ENCODE measurements at places on chromosomes 12 and 14.
A peak's percentile ranks its signal among the peaks of the same experiment; 100 is the strongest.

DNA sequence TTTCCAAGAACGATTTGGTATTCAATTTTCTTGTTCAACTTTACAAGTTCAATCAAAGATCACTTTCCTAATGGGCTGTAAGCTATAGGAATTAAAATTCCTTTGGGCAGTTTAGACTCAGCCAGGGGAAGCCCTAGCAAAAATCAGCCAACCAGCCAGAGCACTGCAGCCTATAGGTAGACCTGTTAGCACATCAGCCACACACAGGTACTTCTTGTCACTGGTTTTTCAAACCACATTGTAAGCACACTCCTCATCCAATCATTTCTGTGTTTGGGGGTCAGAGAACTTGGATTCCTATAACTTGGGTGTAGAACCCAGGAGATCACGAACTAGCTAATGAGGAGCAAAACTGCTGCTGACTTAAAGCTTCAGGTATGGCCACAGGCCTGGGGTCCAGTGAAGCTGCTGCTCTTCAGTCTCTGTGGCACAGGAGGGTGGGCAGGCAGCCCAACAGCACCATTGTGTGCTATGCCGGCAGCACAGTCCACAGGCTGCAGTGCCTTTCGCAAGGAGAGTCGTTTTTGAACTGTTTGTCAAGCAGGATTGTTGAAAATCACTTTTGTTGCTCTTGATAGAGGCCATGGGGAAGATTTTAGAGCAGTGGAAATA is 87.3 kb upstream of the RFX4 start:
- DNase-seq, result no peak

DNA sequence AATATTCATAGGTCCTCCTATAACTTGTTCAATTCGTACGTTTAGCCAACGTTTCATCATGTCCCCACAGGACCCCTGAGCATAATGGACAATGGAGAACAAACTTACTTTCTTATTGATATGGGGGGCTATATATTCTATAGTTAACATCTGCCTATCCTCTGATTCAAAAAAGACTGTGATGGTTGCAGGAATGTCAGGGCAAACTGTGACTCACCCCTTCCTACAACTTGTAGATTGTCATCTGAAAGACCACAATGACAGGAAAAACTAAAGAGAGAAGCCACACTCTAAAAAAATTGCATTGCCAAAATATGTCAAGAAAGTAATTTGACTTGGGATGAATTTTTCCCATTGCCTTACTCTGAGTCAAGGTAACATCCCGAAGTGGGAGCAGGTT is 50.8 kb downstream of the CATSPERB start:
- no peak for DNase-seq

DNA sequence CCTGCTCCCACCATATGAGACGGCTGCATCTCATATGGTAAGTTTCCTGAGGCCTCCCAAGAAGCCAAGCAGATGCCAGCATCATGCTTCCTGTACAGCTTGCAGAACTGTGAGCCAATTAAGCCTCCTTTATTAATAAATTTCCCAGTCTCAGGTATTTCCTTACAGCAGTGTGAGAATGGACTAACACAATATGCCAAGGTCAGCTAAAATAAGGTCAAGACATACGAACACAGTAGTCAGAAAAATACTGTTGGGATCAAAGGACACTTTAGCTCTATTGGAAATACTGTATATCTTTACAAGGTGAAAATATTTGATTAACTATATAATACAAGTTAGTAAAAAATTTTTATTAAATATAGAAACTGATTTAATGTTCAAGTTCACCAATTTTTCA is 28.8 kb downstream of the SEL1L start:
- no peak for DNase-seq

GRCh38 chr14:68274725-68275124 is 455.1 kb downstream of the RAD51B start:
- no peak for DNase-seq

DNA sequence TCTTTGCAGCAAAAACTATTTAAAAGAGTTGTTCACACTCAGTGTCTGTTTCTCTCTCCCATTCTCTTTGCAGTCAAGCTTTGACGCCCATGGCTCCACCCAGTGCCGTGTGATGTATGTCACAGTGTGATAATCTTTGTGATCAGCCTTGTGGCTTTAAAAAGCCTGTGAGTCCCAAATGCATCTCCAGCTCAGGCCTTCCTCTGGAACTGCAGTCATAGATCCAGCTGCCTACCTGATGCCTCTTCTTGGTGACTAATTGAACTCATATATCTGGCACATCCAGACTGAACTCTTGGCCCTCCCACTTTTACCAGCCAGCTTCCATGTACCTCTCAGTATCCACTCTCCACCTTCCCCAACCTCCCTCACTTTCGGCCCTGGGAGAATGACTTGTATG is 182.8 kb upstream of the ARHGAP5 start:
- no peak for DNase-seq

- DNase-seq, result no peak
Observed at GRCh38 chr12:101414533-101415119, 7.1 kb upstream of the ARL1 start.

DNA sequence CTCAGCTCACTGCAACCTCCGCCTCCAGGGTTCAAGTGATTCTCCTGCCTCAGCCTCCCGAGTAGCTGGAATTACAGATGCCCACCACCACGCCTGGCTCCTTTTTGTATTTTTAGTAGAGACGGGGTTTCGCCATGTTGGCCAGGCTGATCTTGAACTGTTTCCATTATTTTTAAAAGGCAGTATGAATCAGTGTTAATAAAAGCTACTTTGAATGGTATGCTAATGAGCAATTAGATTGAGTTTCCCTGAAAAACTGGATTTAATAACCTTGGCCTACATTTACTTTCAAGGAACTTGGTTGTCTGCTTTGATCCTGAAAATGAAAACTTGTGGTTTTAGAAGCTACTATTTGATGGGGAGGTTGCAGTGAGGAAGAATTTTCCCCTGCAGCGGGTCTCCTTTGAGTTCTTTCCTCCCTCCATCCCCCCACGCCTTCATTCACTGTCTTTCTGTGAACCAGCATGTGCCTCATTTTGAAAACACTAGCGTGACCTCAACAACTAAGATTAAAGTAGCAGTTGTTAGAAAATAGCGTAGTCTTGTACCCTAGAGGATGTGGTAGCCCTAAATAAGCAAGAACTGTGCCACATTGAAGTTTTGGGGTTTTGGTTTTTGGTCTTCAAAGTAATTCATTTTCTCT is 17.8 kb upstream of the RPS6KA5 start:
- DNase-seq, result peak; percentile 12

DNA sequence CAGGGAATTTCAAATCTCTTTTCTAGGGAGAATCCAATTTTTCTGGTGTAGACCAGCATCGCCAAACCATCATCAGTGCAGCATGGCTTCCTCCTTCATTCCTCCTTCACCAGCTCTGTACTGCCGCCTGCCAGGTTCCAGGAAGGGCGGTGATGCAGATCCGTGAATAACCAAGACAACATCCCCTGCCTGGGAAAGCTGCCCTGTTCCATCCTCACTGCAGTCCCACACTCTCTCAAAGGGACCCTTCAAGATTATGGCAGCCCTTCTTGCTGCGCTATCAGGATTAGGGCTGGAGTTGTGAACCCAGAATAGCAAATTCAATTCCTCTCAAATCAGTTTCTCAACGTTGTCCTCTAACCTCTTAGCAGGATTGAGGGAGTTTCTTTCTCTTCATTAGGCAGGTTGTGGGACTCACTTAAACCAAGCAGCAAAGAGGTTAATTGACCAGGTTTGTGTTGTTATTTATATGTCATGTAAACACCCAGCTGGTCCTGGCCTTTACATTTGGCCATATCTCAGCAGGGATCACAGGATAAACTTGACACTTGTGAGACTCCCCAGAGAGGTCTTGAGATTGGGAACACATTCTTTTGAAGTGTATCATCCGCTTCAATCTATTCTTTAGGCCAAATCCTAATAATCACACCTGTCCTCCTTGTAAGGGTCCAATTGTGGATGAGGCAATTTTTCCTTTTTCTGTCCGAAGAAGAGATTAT is 26.2 kb downstream of the TMEM30B start:
- DNase-seq, result no peak

DNA sequence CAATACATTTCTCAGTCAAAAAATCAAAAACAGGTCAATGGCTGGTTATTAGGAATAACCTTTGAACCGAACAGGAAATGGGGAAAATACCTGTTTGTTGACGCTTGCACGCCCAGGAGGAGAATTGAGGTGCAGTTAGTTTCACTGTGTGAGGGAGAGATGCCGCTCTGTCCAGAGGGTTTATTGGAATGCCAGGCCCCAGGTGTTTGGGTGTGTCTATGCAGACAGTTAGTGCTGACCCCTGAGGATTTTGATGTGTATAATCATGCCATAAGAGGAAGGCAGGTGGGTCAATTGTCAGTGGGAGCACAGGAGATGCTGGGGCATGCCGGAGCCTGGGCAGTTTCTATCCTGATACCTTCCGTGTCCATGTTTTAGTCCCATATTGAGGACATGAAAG is 100.8 kb upstream of the DIO3 start:
- no peak for DNase-seq

DNA sequence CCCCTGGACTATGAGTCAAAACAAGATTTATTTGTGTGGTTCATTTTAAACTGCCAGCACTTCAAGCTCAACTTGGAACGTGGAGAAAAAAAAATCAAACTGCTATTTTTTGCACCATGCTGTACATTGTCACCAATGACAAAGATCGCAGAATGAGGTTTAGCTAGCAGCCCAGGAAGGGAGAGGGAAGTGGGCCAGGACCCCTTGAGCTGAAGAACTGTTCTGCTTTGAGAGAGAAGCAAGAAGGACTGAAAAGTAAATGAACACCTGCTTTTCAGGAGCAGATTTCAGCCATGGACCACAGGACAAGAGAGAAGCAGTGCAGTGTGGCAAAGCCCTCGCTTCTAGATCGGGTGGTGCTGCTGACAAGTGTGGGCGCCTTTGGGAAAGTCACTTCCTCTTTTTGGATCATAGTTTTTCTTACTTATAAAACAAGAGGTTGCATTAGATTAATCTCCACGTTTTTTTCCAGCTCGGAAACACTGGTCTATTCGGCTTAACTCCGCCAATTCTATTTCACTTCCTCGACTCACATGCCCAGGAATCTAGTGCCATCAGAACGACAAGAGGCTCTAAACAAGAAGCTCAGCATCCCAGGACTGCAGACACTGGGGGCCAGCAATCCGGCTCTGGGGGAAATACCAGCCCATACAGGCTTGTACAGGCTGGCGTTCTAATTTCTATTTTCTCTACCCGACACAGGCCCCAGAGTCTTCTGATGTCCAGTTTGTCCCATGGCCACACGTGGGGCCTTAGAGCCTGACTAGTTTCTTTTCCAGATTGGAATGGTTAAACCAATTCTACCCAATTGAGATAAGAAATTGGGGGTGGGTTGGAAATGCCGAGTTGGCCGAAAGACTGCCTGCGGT is 129.9 kb downstream of the CRACR2A start:
- no peak for DNase-seq

DNA sequence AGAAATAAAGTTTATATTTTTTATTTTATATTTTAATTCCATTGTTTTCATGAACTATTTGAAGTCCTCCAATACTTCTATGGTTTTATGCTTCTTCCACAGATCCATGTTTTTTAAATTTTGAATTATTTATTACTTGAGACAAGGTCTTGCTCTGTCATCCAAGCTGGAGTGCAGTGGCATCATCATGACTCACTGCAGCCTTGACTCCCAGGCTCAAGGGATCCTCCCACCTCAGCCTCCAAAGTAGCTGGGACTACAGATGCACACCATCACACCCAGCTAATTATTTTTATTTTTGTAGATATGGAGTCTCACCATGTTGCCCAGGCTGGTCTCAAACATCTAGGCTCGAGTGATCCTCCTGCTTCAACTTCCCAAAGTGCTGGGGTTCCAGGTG is 28.8 kb upstream of the DLGAP5 start:
- DNase-seq, result no peak

- DNase-seq, result no peak
Observed at GRCh38 chr12:17579205-17580026, 510.6 kb downstream of the RERGL start.

DNA sequence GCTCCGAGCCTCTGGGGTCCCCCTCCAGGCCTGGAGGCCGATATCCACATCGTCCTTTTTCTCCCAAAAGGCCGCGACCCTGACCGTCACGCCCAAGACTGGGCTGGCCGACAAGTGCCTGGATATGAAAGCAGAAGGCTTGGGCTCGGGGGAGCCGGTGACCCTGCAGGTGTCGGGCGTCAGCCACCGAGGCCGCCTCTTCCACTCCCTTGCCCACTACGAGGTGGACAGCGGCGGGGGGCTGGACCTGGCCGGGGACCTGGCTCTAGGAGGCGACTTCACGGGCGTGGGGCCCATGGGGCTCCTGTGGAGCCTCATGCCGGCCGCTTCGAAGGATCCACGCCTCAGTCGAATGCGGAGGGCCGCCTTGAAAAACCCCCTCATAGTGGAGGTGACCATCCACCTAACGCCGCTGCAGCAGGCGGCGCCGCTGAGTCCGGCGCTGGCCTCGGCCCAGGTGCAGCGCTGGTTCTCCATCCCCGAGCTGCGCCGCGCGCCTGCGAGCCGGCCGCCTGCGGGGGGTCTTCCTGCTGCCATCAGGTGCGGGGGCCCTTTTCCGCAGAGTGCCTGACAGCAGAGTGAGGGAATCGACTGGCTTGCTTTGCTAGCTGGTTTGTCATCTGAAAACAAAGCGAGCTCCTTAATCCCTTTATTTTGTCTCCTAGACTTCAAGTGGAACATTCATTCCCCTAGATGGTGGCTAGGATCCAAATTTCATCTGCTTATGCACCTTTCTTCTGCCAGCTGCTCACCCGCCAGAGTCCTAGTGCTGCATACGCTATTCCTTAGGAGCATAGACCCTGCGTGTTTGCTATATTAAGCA is 10.6 kb upstream of the DNAL1 start:
- no peak for DNase-seq

DNA sequence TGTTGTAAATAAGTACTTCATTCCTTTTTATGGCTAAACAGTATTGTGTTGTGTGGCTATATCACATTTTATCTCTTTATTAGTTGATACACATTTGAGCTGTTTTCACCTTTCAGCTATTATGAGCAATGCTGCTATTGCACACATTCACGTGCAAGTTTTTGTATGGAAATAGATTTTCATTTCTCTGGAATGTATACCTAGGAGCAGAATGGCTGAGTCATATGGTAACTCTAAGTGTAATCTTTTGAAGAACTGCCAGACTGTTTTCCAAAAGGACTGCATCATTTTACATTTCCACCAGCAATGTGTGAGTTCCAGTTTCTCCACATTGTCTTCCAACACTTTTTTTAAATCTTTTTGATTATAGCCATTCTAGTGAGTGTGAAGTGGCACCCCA is 134.0 kb downstream of the SRGAP1 start:
- no peak for DNase-seq
